Endothelial cell of umbilical vein (primary cell): ENCODE measurements at places on chromosomes 16 and 17. TPM values are rescaled to one million over a fixed set of nuclear protein-coding genes. Genes with fewer than 3 reads are reported as not detected.

FADS6 gene
- not detected in 2 replicates for total RNA-seq

GRCh38 chr17:60396412-60396811, 4.5 kb upstream of the USP32 start:
- H3K27me3 ChIP-seq: no peaks in the 10 kb centered on the region
- DNase-seq: no peak
- peaks cover 9% of the 10 kb centered on the region for H3K4me1 ChIP-seq
- H3K27ac ChIP-seq: no peak overlapping the region

- peaks cover 51% of the 10 kb centered on the region for H3K4me1 ChIP-seq
- no peak overlapping the region for H3K4me3 ChIP-seq
Measured at GRCh38 chr17:348692-349425, 3.7 kb downstream of the RPH3AL start.

CFAP119 gene
- total RNA-seq: 6.5 and 7.2 TPM in 2 replicates

DNA sequence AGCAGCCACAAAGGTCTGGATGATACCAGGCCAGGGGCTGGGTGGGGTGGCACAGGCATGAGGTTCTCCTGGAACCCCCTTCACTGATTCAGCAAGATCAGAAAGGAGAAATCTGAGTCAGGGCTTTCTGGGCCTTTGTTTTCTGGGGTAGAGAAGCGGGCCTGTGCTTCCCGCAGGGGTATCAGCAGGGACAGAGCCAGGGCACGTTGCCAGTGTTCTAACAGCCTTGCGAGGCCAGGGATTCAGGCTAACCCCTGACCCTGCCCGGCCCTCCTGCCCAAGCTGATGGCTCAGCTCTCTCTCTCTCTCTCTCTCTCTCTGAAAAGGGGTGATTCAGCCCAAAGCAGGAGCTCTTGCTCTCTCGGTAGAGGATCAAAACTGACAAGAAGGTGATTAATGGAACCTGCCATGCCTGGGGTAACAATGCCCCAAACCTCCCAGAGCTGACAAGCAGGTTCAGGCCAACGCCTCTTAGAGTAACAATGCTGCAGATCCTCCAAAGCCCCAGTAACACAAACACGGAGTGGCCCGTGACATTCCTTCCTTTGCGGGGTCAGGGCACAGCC, 2.0 kb upstream of the KRT13 start:
- no peak overlapping the region for H3K4me3 ChIP-seq
- H3K27me3 ChIP-seq: no peaks in the 10 kb centered on the region
- DNase-seq: no peak
- H3K36me3 ChIP-seq: no peaks in the 10 kb centered on the region
- no peaks in the 10 kb centered on the region for H3K4me1 ChIP-seq

GRCh38 chr16:86398622-86399021, 111.7 kb upstream of the FOXF1 start:
- no peak overlapping the region for H3K4me3 ChIP-seq
- no peaks in the 10 kb centered on the region for H3K36me3 ChIP-seq
- H3K27ac ChIP-seq: peak overlapping the region; percentile 9
- H3K27me3 ChIP-seq: no peaks in the 10 kb centered on the region
- peak; percentile 49 for DNase-seq

SLC13A2 gene
- total RNA-seq: not detected in 2 replicates

GRCh38 chr17:67559381-67559966, 158.3 kb upstream of the NOL11 start:
- no peaks in the 10 kb centered on the region for H3K27me3 ChIP-seq
- no peak overlapping the region for H3K27ac ChIP-seq
- no peak for DNase-seq
- H3K36me3 ChIP-seq: no peaks in the 10 kb centered on the region

DNA sequence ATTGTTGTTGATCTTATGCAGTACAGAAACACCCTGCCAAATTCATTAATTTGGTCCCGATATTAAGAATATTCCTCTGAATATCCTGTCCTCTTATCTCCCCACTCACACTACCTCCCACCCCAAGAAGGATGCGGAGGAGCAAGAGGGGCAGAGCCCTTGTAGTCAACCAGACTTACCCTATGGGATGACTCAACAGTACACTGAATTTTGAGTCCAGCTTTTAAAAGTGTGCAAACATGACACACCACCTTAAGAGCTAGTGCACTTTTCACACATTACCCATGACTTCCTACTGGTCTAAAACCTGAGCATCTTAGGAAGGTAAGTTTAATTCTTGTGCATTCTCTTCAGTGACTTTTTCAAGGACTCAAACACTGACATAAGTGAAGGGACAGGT, 9.5 kb downstream of the USP22 start:
- H3K27me3 ChIP-seq: no peaks in the 10 kb centered on the region
- no peak for DNase-seq
- H3K36me3 ChIP-seq: peaks cover 3% of the 10 kb centered on the region
- H3K4me1 ChIP-seq: peaks cover 36% of the 10 kb centered on the region
- no peak overlapping the region for H3K27ac ChIP-seq

PKMYT1 gene
- 36.1 and 48.5 TPM in 2 replicates for total RNA-seq

DNA sequence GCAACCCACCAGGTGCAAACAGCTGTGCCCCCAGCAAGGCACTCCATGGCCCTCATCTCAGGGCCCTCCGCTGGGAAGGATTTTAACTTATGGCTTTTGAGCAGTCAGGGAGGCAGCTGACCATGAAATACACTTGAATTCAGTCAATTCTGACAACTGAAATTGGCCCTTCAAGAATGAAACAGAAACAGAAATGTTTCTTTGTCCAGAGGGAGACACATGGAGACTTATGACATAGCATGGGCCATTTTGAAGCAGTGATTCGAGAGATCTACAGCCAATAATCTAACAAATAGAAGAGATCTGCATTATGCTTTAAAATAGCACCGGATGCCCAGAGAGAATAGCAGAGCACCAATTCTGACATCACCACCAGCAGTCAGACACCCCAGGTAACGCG, 7.5 kb downstream of the CACNG1 start:
- H3K27me3 ChIP-seq: no peaks in the 10 kb centered on the region
- no peaks in the 10 kb centered on the region for H3K4me1 ChIP-seq
- no peak for DNase-seq
- no peak overlapping the region for H3K27ac ChIP-seq
- no peaks in the 10 kb centered on the region for H3K36me3 ChIP-seq
- no peak overlapping the region for H3K4me3 ChIP-seq

GRCh38 chr17:58052945-58053715, 30.1 kb upstream of the DYNLL2 start:
- no peak overlapping the region for H3K27ac ChIP-seq
- no peaks in the 10 kb centered on the region for H3K4me1 ChIP-seq
- no peaks in the 10 kb centered on the region for H3K36me3 ChIP-seq
- no peak overlapping the region for H3K4me3 ChIP-seq
- DNase-seq: no peak

DNA sequence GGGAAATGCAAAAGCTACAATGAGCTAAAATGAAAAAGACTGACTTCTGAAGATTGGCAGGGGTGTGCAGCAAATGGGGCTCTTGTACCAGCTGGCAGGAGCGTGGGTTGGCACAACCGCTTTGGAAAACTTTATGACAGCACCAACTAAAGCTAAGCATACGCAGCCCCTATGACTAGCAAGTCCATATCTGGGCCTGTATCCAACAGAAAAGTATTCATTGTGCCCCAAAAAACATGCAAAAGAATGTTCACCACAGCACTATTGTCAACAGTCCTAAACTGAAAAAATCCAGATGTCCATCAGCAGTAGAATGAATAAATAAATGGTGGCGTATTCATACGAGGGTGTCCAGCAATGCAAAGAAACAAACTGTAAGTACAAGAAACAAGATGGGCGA, 22.6 kb upstream of the ITGA3 start:
- H3K4me1 ChIP-seq: peaks cover 7% of the 10 kb centered on the region
- no peak overlapping the region for H3K4me3 ChIP-seq
- no peaks in the 10 kb centered on the region for H3K36me3 ChIP-seq
- DNase-seq: no peak
- no peaks in the 10 kb centered on the region for H3K27me3 ChIP-seq
- H3K27ac ChIP-seq: no peak overlapping the region

GRCh38 chr17:31533546-31534155, 142.2 kb downstream of the RAB11FIP4 start:
- peak; percentile 44 for DNase-seq
- no peak overlapping the region for H3K4me3 ChIP-seq
- H3K27ac ChIP-seq: no peak overlapping the region
- no peaks in the 10 kb centered on the region for H3K36me3 ChIP-seq
- no peaks in the 10 kb centered on the region for H3K27me3 ChIP-seq

GRCh38 chr17:77458202-77459017, 317.6 kb downstream of the SEC14L1 start:
- H3K27ac ChIP-seq: no peak overlapping the region
- DNase-seq: no peak
- H3K4me3 ChIP-seq: no peak overlapping the region
- no peaks in the 10 kb centered on the region for H3K36me3 ChIP-seq
- H3K27me3 ChIP-seq: no peaks in the 10 kb centered on the region
- H3K4me1 ChIP-seq: peaks cover 4% of the 10 kb centered on the region

UMOD gene
- not detected in 2 replicates for total RNA-seq

DNA sequence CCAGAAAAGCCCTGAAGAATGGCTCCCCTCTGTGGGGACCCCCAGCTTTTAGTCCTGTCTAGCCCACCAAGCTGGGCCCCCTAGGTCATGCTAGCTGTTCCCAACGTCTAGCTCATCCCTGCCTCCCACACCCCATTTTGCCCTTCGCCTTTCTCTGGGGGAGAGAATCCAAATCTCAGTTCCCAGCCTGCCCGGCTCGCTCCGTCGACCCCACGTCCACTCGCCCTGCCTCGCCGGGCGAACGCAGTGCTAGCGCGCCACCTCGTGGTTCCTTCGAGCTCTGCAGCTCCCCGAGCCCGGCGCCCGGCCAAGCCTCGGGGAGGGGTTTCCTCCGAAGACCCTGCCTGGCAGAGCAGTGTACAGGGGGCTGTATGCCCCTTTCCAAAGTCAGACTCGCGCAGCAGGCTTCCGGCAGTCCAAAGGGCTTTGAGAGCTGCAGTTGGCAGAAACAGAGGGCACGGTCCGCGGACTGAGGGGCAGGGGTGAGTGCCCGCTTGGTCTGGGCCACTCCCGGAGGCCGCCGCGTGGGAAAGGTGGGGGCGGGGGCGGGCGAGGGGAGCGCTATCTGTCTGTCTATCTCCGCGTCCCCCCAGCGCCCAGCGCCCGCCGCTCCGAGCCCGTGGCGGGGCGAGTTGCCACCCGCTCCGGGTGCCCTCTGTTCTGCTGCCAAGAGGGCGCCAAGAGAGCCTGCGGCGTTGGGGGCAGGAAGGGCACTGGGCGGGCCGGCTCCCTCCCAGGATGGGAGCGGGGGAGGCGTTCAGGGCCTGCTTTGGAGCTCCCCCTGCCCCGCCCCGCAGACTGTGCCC, 1.7 kb upstream of the DLX3 start:
- H3K27ac ChIP-seq: no peak overlapping the region
- peaks cover 50% of the 10 kb centered on the region for H3K27me3 ChIP-seq
- H3K4me1 ChIP-seq: no peaks in the 10 kb centered on the region
- no peaks in the 10 kb centered on the region for H3K36me3 ChIP-seq

HIGD1B gene
- total RNA-seq: not detected in 2 replicates

CCL11 gene
- not detected in 2 replicates for total RNA-seq
